ENCODE measurements at places on chromosomes 16 and 17.

DNA sequence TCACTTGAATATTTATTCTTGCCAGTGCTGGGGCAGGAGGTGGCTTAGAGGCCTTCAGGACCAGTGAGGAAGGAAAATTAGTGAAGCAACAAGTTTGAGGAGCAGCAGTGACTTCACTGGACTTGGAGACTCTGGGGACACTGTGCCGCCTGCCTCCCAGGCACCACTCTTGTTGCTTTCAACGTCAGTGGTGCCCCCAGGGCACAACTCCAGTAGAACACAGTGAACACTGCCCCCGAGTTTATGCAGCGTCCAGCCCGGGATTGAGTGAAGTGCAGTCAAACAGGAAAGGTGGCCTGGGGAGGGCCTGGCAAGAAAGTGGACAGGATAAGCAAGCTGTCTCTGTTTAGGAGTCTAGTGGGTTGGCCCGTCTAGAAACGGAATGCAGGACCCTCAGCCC, 24.4 kb upstream of the NAT9 start:
- no peak for DNase-seq

- no peak for DNase-seq
These were observed 32.6 kb downstream of the CTCF start for GRCh38 chr16:67594956-67595355.

- no peak for DNase-seq
These were observed 882 bp downstream of the SCARF1 start for GRCh38 chr17:1644493-1645206.

- DNase-seq: no peak
These were observed 27.2 kb upstream of the IL17C start for GRCh38 chr16:88610909-88611812.

- no peak for DNase-seq
These were observed 9.8 kb upstream of the TMEM92 start for GRCh38 chr17:50264263-50265113.

GRCh38 chr17:12522336-12522735, 143.4 kb upstream of the MYOCD start:
- no peak for DNase-seq

DNA sequence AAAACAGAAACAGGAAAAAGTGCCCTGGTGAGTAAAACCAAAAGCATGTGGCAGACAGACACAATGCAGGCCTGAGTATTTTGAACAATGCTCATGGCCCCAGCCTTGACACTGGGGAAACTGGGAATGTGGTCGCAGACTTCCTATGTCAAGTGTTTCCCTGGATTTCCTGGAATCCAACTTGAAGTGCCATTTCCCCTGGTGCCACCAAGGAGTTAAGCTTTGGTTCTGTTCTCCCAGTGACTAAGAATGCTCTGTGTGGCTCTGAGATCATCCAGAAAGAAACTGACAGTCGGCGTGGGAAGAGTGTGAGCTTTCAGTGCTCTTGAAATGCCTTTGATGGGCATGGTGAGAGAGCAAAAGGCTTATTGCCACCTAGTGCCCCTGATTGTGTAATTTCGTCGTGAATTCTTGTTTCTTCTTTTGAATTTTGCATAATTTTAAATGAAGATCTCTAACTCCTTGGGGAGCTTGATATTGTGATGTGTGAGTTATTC, 96.0 kb downstream of the YPEL2 start:
- no peak for DNase-seq

DNA sequence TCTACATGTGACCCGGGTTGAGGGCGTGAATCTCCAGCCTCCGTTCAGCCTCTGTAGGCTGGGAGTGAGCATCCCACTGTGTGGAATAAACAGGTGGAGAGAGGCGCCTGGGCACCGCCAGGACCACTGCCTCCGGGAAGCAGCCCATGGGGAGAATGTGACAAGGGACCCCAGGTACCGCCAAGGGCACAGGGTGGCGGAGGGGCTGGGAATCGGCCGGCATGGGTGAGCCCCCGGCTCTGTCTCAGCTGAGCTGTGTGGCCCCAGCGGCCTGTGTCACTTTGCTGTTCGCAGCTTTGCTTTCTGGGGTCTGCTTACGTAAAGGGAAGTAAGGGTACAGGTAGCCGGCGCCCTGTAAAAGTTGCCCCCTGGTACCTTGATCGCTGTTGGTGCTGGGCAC, 11.5 kb downstream of the GSE1 start:
- DNase-seq: no peak

DNA sequence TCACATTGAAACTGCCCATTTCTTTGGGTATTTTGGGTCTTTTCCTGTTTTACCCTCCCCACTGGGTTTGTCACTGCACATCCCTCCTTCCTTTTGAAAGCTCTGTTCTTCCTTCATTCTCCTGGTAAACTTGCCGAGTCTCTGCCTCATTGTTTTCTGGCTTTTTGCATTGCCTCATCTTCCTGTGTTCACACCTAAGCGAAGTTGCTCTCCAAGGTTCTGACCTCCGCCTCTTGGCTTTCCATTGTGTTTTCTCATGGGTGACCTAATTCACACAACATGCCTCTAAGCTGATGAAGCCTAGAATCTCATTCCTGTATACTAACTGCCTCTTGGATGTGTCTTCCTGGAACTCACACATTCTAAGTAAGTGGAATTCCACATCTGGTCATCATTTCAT, 1096.1 kb upstream of the EEF2KMT start:
- DNase-seq: no peak

- DNase-seq: no peak
These were observed 234.7 kb downstream of the KATNIP start for GRCh38 chr16:27784351-27785306.

GRCh38 chr16:64265756-64266155, 856.1 kb downstream of the CDH11 start:
- DNase-seq: no peak

DNA sequence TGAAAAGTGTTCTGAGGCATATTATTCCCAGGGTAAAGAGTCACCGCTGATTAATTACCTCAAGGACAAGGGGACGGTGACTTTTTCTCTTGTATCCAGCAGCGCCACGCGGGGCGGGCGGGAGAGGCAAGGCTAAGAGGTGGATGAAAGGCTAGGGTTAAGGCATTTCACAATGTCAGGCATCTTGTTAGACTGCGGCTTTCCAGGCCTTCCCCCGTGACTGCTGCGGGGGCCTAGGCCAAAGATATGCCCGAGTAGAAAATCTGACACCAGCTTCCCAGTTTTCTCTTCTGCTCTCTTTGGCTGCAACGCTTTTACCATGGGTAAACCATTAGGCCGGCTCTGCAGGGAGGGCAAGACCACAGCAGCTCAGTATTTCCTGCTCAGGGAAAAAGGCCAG, 698.2 kb downstream of the MAF start:
- DNase-seq: no peak

DNA sequence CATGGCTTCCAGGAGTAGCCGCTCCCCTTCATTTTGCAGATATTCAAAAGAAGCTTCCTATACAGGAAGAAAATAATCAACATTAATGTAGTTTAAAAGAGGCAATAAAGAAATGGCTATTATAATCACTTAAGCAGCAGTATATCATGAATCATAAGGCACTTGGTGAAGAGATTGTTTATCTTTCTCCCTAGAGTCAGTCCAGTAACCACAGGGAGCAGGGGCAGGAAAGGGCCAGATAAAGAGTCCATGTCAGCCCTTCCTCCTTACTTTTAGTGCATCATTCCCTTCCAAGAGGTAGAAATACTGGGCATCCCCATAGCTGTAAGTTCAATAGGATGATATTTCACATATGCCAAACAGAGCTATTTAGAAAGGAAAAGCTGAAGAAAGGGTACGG, 184.6 kb upstream of the C17orf78 start:
- no peak for DNase-seq

- no peak for DNase-seq
These were observed 69.6 kb upstream of the ATP2A3 start for GRCh38 chr17:4033751-4034251.

GRCh38 chr17:62140836-62141235, 75.8 kb upstream of the MED13 start:
- DNase-seq: no peak

DNA sequence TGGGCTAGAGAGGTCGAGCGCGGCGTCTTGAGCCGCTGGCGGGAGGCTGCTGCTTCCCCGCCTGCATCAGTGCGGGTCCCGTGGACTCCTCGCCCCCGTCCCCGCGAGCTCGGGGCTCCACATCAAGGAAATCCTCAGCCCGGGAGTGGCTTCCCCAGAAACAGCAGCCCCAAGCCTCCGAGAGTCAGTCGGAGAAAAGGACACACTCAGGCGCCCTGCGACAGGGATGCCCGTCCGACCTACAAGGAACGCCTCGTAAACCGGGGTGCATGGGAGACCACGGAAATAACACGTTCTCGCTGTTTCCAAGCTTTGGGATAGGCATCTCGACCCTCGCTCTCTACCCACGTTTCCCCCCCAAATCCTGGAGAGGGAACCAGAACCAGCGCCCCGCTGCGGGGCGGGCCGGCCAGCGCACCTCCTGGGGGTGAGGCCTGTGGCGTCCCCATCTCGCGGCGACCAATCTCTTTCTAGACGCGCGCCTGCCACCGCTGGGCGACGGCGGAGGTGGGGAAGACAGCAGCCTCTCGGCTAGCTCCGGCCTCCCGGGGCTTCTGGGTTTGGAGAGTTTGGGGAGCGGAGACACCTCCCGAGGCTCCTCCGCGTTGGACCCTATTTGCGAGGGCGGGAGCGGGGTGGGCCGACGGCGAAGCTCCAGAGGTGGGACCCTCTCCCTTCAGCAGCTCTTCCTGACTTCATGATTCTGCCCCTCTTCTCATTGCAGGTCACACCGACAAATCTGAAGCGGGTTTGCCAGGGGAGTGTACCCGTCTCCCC, 759 bp upstream of the TP53I13 start:
- no peak for DNase-seq

GRCh38 chr16:7332611-7333010, at the start of gene RBFOX1:
TSS of gene RBFOX1 (plus strand) at chr16:7332845.
- DNase-seq: no peak

DNA sequence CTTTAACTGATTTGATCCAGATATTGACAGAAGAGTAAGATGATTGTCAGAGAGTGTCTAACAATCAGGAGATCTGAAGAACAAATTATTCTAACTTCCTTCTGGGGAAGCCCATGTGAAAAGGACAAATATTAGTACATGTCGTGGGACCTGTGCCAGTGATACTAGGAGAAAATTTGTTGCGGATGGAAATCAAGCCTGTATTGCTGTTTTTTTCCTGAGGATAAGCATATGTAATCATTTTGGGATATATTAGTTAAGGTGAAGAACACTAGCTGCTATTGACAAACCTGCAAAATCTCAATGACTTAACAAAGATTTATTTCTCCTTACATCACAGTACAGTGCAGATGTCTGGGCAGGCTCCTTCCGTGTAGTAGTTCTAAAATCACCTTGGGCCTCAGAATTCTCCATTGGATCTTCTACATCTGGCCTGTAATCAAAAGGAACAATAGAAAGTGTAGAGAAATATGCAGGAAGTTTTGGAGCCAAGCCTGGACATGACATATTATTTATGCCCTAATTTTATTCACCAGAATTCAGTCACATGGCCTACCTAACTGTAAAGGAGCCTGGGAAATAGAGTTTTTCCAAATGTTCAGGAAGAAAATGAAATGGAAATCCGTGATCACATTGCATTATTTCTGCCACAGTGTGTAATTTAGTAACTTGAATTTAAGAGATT, 58.3 kb downstream of the CYB561 start:
- no peak for DNase-seq

DNA sequence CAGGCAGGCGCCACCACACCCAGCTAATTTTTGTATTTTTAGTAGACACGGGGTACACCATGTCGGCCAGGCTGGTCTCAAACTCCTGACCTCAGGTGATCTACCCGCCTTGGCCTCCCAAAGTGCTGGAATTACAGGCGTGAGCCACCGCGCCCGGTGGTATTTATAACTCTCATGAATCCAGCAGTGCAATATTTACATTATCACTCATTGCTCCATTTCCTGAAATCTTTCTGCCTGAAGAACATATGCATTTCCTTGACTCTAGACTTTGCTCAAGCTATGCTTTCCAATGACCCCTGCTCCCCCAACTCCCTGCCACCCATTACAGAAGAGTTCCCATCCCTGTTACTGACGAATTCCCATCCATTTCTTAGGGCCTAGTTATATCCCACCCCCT, 19.7 kb upstream of the NDUFAB1 start:
- no peak for DNase-seq

- no peak for DNase-seq
These were observed 215.7 kb upstream of the CIBAR2 start for GRCh38 chr16:85327731-85328675.

- DNase-seq: no peak
These were observed 10.9 kb downstream of the ZACN start for GRCh38 chr17:76089680-76090516.

DNA sequence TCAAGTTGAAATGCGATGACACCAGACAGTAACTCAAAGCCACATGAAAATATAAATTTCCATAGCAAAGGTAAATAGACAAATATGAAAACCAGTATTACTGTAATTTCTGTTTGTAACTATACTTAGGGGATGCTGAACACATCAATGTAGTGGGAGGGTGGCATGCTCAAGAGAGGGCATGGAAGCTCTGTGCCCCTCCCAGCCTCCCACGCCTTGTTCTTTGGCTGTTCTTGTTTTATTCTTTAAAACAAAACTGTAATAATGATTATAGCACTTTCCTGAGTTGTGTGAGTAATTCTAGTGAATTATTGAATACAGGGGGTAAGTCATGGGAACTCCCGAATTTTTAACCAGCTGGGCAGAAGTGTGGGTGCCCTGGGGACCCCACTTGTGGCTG, 11.0 kb upstream of the GPT2 start:
- no peak for DNase-seq

DNA sequence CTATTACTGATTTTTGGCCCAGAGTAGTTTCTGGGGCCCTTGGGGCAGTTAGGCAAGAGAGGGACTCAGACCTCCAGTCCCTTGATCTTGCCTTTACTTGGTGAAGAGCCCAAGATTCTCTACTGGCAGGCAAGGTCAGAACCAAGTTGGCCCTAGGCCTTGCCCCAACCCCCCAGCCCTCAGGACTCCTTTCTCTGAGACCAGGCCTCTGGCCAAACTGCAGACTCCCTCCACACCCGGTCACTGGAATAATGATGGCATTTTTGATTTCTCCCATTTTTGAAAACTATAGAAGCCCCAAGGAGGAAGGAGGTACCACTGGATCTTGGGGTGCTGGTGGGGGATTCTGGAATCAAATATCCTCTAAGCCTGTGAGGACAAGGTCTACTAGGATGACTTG, 18.0 kb upstream of the HOXB9 start:
- DNase-seq: no peak

- DNase-seq: no peak
These were observed 101.3 kb upstream of the CHMP6 start for GRCh38 chr17:80890196-80890920.
